SJSA1 (cell line): ENCODE measurements at places on chromosomes 11 and 22.

DNA sequence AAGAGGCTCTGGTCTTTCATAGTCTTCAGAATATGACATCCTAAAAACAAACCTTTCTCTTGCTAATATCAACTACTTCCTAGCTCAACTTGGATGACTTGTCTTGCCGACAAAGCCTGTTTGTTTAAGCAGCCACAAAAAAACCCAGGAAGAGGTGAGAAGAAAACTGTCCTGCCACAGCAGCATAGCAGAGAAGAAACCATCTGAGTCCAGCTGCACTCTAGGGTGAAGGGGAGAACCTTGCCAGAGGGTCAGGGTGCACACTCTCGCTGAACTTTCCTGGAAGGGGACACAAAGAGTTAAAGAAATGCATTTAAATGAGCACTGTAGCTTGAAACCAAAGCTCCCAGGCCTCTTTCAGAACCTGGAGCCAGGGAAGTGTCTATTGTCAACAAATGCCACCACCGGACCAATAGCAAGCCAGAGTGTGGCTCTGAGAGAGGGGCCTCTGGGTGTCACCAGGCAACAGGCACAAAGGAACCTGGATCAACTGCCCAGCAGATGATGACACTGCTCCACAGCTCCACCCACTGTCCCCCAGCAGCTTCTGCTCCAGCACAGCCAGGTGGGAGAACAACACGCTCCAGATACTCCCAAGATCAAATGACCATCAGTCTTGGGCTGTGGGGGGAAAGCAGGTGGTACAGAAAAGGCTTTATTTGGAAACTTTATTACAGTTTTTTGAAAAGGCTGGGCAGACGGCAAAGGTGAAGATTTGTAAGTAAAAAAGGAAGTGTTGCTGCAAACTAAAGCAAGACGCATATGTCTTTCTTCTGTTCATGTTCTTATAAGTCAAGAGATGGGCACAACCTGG, 105.7 kb downstream of the RASSF10 start:
- no peak for DNase-seq

GRCh38 chr11:2998073-2998850, 6.1 kb upstream of the NAP1L4 start:
- DNase-seq, result no peak

DNA sequence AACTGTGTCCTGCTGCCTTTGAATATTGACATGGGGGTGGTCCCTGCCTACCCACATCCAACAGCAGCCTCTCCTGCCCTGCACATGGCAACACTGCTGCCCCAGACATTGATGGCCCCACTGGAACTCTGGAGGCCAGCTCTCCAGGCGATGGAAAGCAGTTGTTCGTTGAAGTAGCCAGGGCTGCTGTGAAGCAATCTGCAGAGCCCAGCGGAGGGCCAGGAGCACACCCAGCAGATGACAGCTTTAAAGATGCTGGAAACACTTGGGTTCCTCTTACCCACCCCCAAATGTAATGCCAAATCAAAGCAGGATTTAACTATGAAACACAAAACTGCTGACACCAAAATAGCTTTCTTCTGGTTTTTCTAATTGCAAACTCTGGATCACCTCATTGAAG, 165.6 kb upstream of the NAV2 start:
- DNase-seq, result no peak

GRCh38 chr11:21492931-21493330, 700.0 kb upstream of the ANO5 start:
- DNase-seq, result no peak

- no peak for DNase-seq
These were observed 148.7 kb upstream of the PGR start for GRCh38 chr11:101278286-101278685.

DNA sequence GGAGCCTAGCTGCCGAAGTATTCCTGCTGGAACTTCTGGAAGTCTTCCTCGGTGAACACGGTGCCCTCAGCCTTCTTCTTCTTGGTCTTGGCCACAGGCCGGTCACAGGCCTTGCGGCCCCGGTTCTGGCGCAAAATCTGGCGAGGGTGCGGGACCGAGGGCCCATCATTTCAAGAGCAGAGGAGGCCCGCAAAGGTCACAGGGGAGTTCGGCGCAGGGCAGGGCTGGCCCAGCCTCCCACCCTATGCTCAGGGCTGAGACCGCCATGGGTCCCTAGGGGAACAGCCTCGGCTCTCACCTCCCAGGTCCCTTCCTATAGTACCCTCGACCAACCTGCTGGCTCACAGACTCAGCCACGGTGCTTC, 3.1 kb downstream of the RPS19BP1 start:
- no peak for DNase-seq

GRCh38 chr11:65156256-65156655, 13.8 kb upstream of the SPDYC start:
- DNase-seq, result no peak

DNA sequence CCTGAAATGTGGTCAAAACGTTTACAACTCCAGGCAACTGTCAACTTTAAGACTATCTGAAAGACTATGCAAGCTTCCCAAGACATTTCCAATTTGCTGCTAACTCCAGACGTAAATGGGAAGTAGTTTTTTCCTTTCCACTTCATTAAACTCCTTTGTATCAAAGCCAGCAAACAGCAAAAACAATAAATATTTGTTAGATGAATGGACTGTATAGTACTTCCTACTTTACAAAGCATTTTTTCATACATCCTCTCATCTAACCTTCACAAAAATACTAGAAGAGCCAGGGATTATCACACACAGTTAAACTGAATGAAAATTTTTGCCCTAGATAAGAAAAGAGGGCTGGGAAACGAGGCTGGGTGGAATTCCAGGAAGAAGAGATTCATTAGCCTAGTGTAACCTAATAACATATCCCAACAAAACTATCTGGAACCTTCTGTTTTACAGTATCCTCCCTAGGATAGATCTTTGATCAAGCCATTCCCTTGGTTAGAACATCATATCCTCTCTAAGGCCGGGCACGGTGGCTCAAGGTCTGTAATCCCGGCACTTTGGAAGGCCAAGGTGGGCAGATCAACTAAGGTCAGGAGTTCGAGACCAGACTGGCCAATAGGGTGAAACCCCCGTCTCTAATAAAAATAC, 10.4 kb downstream of the NUP98 start:
- no peak for DNase-seq

GRCh38 chr22:18071968-18072310, 5.9 kb upstream of the PEX26 start:
- no peak for DNase-seq

DNA sequence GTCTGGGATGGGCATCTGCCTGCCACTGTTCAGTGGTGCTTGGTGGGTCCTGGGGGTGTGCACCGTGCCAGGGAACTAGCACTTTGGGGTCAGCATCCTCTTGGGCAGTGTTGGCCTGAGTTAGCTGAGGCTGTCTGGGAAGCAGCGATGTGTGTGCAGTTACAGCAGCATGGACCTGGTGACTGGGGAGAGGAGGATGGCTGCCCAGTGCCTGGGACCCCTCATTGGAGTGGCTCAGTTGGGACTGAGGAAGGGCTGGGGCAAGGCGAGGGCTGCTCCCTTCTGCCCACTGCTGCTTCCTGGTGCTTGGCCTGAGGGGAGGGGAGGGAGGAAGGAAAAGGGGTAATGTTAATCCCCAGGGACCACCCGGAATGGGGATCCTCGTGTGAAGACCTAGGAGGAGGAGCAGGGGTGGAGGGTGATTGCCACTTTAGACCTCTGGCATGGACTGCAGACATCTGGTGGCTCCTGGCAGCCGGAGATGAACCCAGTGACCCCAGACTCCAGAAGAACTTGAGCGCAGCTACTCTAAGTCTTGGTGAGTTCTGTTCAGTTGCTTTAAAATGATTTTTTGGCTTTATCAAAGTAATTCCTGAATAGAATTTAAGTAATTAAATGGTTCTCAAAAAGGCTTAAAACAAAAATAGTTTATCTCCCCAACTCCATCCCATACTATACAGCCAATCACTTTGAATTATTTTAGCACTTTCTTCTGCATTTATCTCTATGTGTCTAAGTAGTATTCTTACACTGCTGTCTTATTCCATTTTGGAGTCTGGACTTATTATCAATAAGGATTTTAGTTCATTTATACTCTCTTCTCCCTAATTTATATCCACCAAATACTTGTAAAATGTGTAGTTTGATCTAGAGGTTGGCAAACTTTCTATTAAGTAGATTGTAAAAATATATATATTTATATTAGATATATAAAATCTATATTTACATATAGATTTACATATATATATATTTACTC, 15.4 kb upstream of the TMEM191C start:
- DNase-seq, result no peak
